ENCODE measurements at places on chromosomes 6 and 20.

DNA sequence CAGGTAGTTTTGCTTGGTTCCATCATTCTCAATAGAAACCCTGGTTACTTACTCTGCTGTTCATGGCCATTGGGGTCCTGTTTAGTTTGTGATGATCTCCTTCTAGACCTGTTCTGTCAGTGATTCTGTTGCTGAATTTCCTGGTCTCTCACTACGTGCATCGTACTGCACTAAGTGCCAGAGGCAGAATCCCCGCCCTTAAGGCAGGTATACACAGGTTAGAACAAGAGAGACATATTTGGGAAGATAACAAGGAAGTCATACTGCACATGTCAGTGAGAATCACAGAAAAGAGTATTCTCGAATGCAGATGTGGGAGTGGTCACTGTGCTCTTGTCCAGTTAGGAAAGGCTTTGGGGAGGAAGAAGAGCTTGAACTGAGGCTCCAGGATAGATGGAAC is 148.1 kb upstream of the MYLIP start:
- no peak for DNase-seq

GRCh38 chr6:89117211-89118108 is at the start of gene SRSF12:
Gene SRSF12, minus strand, starts transcription at chr6:89118071. Its CDS starts 184 bp downstream, at chr6:89117887.
- peak; percentile 39 for DNase-seq

GRCh38 chr6:132020138-132020581 is 69.0 kb upstream of the CCN2 start:
- DNase-seq = no peak

DNA sequence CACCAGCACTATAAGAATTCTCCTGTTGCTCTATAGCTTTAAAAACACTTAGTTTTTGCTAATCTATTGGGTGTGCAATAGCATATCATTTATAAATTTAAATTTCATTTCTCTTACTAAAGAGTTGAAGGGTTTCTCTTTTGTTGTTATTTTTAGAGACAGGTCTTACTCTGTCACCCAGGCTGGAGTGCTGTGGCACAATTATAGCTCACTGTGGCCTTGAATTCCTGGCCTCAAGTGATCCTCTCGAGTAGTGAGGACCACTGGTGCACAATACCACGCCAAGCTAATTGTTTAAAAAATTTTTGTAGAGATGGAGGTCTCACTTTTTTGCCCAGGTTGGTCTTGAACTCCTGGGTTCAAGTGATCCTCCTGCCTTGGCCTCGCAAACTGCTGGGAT is 6.2 kb upstream of the WRNIP1 start:
- no peak for DNase-seq

- no peak for DNase-seq
Observed at GRCh38 chr20:50762045-50762422, 30.7 kb downstream of the PARD6B start.

- no peak for DNase-seq
Observed at GRCh38 chr6:353642-354614, 37.6 kb upstream of the IRF4 start.

DNA sequence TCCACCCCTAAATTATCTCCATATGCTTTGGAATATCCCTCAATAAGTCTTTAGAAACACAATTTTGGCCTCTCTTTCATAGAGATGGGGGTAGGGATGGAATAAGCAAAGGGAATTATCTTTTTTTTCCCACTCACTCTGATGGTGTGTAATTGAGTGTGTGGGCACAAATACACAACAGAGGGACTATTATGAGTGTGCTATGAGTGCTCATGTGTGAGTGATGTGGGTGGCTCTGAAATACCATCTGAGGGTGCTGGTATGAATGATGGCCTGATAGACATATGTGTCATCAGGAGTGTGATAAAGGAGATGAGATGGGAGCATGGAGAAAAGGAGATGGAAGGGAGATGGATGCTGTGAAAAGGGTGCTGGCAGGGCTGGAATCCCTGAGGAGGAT is 35.6 kb downstream of the GSS start:
- DNase-seq = no peak

DNA sequence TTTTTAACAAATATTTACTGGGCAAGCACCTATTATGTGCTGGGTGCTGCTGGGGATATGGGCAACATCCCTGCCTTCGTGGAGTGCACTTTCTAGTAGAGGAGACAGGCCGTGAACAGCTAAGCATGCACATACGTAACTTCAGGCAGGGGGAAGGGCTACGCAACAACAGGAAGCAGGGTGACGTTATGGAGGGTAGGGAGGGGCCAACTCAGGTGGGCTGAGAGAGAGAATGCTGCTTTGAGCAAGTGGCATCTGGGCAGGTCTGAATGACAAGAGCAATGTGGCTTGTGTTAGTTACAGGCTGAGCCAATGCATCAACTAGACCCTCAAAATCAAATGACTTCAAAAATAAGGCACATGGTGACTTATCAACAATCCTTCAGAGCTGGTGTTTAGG is 112.1 kb downstream of the CDC5L start:
- no peak for DNase-seq

DNA sequence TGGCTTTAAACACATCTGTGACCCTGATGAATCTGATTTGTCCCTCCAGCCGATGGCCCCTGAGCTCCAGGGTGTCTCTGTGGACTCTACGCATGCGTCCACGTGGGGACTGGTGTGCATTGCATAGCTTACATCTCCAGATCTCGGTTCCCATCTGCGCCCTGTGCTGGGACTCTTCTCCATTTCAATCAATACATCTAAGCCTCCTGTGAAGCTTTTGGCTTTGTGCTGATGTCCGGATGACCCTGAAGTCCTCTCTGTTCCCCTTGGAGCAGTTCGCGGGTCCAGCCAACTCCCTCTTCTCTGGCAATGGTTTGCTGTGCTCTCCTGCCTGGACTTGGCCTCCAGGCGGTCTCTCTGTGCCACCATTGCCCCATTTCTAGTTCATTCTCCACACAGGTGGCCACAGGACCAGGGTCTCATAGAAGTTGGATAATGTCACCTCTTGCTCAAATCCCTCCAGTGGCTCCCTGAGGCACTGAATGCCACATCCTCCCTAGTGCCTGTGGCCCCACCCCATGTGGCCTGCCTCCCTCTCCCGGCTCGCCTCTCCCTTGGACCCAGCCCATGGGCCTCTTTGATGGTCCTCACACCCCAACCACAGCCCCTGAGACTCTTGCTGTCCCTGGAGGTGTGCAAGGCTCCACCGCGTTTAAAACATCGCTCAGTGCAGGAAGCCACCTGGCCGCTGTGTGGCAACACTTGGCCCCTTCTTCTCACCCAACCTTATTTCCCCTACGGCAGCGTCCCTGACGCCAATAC is 155.4 kb downstream of the SYCP2 start:
- DNase-seq = no peak

- no peak for DNase-seq
Observed at GRCh38 chr20:24935140-24935539, 13.9 kb upstream of the CST7 start.

DNA sequence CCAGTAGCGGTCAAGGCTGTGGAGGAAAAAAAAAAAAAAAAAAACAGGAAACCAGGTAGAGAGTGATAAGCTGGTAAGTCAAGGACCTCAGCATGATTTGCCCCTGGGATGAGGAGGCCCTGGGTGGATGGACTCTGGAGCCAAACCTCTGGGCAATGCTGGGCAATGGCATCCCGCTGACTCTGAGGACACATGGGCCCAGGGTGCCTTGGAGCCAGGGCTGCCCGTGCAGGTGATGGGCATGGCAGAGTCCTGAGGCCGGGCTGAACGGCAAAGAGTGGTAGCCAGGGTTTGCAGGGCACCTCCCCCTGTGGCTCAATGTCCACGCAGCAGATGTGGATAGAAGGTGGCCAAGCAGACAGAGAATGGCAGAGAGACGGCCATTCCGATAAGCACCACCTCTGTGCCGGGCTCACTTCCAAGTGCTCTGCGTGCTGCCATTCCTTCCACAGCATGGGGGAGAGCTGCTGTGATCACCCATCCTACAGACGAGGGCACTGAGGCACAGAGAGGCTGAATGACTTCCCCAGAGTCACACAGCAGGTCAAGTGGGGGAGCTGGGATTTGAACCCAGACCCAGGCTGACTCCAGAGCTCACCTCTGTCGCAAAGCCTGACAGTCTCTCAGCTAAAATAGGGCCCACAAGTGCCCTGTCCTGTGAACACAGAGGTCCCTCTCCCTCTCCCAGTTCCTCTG is 353.9 kb downstream of the CDH4 start:
- DNase-seq = no peak

DNA sequence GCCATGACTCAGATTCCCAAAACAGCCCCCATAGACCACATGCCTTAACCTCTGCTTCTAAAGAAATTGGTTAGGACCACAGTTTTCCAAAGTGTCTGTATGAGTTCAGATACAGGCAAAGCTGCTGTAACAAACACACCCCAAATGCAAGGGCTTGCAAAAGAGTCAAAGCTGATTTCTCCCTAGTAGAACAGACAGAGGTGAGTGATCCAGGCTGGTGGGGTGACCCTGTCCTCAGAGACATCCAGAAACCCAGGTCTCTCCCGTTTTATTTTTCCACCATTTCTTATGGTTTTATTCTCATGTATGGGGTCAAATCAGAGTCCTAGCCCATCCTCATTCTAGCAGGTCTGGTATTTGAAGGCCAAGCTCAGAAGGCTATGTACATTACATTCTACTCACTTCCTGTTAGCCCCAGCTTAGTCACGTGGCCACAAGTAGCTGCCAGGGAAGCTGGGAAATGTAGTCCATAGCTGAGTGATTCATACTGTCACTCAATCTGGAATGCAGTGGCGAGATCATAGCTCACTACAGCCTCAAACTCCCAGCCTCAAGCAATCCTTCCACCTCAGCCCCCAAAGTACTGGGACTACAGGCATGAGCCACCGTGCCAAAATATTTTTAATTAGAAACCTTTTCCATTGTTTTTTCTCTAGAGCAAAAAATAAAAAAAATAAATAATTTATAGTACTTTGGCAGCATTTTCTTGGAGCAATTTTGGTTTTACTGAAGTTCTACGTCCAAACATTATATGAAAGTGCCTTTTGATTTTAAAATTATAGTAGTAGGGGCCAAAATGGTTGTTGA is 175.2 kb downstream of the ZMYND8 start:
- DNase-seq = no peak

GRCh38 chr6:36339146-36339545 is 2.5 kb upstream of the BNIP5 start:
- DNase-seq = no peak

GRCh38 chr6:4327841-4328240 is 192.5 kb upstream of the ECI2 start:
- no peak for DNase-seq

DNA sequence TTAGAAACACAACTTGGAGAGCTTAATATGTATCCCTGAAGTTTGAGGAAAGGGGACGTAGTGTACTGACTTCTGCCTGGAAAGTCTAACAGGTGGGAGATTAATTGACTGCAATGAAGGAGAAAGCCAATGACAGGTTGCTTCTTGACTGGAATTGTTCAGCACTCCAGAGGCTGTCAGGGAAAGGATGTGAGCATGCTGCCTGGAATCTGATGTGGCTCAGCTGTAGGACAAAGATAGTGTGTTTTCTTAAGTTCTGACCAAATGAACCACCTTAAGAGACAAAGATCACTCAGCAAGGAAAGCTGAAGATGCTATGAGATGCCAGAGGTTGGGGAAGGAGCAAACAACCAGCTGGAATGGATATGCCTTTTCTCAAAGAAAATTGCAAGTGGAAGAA is 185.8 kb downstream of the PHF3 start:
- no peak for DNase-seq

- DNase-seq = no peak
Observed at GRCh38 chr6:43402820-43403219, 24.5 kb upstream of the ABCC10 start.

DNA sequence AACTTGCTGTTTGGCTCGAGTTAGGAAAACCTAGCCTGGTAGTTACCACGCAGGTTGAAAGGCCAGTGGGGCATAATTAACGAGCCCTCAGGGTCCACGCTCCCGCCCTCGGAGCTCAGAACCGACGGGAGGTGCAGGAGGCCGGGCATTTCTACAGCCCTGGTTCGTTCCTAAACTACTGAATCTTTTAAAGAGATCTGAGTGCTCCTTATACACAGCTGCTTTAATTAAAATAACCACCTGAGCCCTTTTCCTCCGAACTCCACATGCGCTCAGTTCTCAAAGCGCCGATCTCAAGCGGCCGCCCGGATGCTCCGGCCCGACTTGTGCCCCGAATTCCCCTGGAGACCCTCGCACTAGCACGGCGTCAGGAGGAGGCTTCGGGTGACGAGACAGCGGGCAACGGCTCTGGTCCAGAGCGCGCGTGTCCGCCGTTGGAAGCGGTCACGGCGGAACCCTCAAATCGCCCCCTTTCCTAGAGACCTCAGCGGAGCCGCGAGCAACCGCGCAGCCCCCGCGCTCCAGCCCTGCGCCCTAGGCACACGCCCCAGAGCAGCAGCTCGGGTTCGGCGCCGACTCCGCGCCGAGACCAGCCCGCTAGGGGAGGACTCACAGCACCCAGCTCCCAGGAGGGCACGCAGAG is 397 bp downstream of the WDR27 start:
- DNase-seq = no peak

GRCh38 chr6:5567352-5567751 is 306.0 kb downstream of the FARS2 start:
- DNase-seq = no peak

GRCh38 chr6:83086751-83087150 is 19.3 kb downstream of the DOP1A start:
- DNase-seq = no peak

DNA sequence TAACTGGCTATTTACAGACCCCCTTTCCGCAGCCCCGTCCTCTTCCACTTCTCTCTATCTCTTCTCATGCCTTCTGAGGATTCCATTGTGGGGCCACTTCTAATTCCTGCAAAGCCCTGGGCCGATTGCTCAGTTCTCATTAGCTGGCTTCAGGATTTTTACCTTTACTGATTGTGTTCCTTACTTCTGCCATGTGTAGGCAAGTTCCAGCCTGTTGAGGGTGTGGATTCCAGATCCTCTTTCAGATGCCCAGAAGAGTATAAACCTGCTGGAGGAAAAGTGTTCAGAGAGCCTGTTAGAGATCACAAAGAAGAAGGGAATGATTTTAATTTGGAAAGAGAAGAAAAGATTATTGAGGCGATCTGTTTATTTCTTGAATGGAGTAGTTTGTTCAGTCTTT is 5.4 kb downstream of the DSE start:
- no peak for DNase-seq

DNA sequence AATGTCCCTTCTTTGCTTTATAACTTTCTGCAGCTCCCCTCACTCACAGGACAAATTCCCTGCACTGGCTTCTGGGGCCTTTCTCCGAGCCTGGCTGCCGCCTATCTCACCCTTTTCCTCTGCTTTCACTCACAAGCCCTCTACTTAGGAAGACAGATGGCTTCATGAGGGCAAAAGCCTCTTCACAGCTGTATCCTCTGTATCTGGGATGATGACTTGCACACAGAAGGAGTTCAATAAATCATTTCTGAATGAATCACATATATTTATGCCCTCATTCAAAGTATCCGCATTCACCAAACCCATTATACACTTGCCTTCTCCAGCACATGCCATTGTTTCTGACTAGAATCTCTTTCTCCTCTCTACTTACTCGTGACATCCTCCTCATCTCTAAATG is 159.0 kb upstream of the RIPOR2 start:
- no peak for DNase-seq

- no peak for DNase-seq
Observed at GRCh38 chr6:34573567-34574183, 17.5 kb upstream of the SPDEF start.

DNA sequence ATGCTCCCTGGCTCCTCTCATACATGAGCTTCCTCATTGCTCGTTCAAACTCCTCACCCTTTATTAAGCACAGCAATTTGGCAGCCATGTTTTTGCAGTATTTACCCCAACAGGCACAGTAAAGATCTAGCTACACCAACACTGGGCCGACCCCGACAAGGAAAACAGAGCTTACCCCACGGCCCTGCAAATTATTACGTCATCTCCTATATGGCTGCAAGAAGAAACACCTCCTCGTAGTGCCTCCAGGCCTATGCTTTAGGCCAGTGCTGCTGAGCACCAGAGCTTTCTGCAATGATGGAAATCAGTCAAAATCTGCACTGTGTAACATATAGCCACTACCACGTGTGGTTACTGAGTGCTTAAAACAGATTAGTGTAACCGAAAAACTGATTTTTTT is 26.7 kb downstream of the TMC2 start:
- DNase-seq = no peak

Data from CD8-positive, alpha-beta memory T cell (primary cell).